ENCODE measurements at places on chromosomes 1 and 21. TPM values are rescaled to one million over a fixed set of nuclear protein-coding genes. Genes with fewer than 3 reads are reported as not detected.

DNA sequence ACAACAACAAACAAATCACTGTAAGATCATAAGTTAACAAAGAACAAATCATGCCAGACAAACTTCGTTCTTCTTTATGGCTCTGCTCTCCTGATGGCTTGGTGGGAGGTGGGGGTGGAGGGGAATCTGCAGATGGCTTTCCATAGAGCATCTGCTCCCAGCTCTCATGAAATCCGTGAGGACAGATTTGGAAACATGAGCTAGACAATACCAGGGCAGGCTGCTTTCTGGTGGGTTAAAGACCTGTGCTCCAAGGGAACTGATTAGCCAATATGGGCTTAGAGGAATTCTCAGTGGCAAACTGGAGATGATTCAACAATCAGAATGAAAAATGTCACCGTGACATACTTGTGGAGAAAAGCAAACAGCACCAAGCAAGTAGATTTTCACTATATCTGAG is 69.4 kb upstream of the TLR5 start:
- H3K27me3 ChIP-seq = no peaks in the 10 kb centered on the region
- no peak overlapping the region for H3K4me3 ChIP-seq
- no peaks in the 10 kb centered on the region for H3K36me3 ChIP-seq
- H3K27ac ChIP-seq = no peak overlapping the region
- H3K4me1 ChIP-seq = no peaks in the 10 kb centered on the region

- no peaks in the 10 kb centered on the region for H3K36me3 ChIP-seq
- H3K27ac ChIP-seq = no peak overlapping the region
- H3K4me1 ChIP-seq = no peaks in the 10 kb centered on the region
- no peak for DNase-seq
Observed at GRCh38 chr1:18960409-18960808, 3.9 kb upstream of the IFFO2 start.

GRCh38 chr1:40783001-40783905 is at the start of gene KCNQ4:
Gene KCNQ4, plus strand, starts transcription at chr1:40783787. Its CDS starts 307 bp downstream, at chr1:40784094.
- peak; percentile 84 for DNase-seq
- peaks cover 7% of the 10 kb centered on the region for H3K4me1 ChIP-seq
- peak within 1 kb of the TSS; percentile 68 for H3K4me3 ChIP-seq
- H3K36me3 ChIP-seq = no peaks in the 10 kb centered on the region
- H3K27ac ChIP-seq = no peak within 1 kb of the TSS

GRCh38 chr1:70790232-70790923 is 257.2 kb downstream of the PTGER3 start:
- no peak overlapping the region for H3K27ac ChIP-seq
- H3K4me1 ChIP-seq = no peaks in the 10 kb centered on the region
- H3K27me3 ChIP-seq = no peaks in the 10 kb centered on the region
- no peak for DNase-seq
- H3K36me3 ChIP-seq = no peaks in the 10 kb centered on the region
- H3K4me3 ChIP-seq = no peak overlapping the region

- H3K4me3 ChIP-seq = peak overlapping the region; percentile 85
- peak overlapping the region; percentile 85 for H3K27ac ChIP-seq
- H3K4me1 ChIP-seq = peaks cover 10% of the 10 kb centered on the region
- no peak for DNase-seq
Observed at GRCh38 chr1:171484760-171485374, 463 bp upstream of the PRRC2C start.

DNA sequence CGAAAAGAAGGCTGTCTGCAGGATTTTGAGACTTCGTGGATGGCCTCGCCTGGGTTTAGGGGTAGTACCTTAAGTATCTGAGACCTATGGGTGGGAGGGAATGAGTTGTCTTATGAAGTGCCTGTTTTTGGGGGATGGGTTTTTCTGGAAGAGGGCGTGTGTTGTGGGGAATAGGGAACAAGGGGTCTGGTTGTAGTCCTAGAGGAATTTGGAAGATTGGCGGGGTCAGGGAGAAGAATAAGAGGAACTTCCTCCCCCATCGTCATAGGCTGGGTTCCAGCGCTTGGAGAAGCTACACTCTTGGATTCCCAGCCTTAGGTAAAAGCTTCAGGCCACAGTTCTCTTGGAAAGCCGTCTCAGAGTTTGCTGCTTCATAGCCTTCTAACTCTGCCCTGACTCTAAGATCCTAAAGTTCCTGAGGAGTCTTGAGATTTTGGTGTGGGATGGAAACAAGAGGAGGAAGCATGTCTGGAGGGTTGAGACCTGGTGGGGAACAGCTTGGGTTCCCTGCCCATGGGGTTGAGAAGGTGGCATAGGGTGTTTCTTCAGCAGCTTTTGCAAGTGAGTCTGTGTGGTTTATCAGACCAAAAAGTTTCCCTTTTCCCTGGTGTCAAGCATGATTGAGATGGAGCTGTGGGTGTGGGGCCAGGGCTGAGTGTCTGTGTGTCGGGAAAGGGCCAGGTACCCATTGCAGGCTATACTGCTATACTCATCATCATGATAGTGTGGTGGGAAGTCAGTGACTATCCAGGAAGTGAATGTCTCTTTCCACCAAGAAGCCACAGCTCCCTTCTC is 1.8 kb downstream of the VANGL2 start:
- H3K4me3 ChIP-seq = peak overlapping the region; percentile 99
- peaks cover 60% of the 10 kb centered on the region for H3K4me1 ChIP-seq
- DNase-seq = no peak
- H3K27ac ChIP-seq = no peak overlapping the region

DNA sequence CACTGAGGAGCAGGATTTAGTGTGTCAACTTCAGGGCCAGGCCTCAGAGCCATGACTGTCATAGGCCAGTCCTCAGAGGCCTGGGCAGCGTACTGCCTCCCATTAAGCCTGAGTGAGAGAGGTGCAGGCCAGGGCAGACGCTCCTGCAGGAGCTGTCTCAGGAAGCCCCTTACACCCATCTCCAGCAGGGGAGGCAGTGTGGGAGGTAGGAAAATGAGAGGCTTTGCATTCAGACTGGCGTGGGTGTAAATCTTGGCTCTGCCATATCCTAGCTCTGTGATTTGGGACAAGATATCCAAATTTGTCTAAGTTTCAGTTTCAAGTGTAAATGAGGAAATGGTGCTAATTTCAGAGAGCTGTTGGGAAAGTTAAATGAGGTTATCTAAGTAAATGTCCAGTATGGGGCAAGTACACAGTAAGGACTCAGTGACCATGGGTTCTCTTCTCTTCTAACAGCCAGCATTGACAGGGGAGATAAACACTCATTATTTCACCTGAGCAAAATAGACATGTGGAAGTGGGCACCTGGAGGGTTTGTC is 184.1 kb downstream of the ZSCAN20 start:
- no peaks in the 10 kb centered on the region for H3K27me3 ChIP-seq
- H3K4me1 ChIP-seq = no peaks in the 10 kb centered on the region
- H3K36me3 ChIP-seq = no peaks in the 10 kb centered on the region
- no peak overlapping the region for H3K4me3 ChIP-seq
- DNase-seq = no peak
- no peak overlapping the region for H3K27ac ChIP-seq

- no peak for DNase-seq
- H3K4me1 ChIP-seq = peaks cover 10% of the 10 kb centered on the region
- no peaks in the 10 kb centered on the region for H3K36me3 ChIP-seq
- H3K4me3 ChIP-seq = no peak overlapping the region
- H3K27ac ChIP-seq = no peak overlapping the region
Observed at GRCh38 chr21:22125581-22125980, 1127.4 kb downstream of the NCAM2 start.

Gene AMY2B
- total RNA-seq = 1.3 TPM

DNA sequence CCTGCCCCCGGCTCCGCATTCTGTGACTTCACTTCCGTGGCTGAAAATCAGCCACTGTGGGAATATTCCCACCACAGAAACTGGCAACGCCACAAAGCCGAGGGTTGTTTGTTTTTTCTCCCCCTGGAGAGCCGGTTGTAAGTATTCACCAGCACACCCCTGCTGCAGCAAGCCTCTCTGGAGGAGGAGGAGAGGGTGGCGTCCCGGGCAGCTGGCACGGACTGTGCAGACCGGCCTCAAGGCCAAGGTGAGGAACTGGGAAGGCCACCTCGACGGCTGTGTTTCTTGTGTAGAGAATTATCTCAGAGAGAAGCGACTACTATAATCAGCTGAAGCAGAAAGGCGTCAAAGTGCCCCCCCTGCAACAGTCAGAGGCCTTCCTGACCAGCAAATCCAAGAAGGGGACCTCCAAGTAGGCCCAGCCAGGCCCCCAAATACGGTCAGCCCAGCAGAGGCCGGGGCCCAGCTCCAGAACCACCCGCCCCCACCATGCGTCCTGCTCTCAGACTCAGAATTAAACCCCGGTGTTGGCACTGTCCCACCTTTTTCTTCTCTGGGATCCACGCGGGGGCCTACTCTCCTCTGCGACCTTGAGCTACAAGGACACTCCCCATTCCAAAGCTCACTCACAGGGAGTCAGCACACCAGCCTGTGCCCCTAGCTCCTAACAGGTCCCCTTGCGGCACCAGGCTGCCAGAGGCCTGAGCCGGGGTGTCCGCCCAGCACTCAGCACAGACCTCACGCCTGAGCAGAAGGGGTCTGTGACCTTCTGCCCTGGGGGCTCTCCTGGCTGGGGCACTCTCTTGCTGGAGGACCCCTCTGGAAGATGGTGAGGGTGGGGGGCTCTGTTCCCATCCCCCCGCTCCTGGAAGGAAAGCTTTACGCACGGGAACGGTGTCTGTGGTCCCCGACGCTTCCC is 1.2 kb upstream of the SMIM1 start:
- DNase-seq = no peak
- H3K27ac ChIP-seq = no peak overlapping the region
- peaks cover 13% of the 10 kb centered on the region for H3K4me1 ChIP-seq
- no peaks in the 10 kb centered on the region for H3K27me3 ChIP-seq
- H3K36me3 ChIP-seq = no peaks in the 10 kb centered on the region
- peak overlapping the region; percentile 64 for H3K4me3 ChIP-seq

DNA sequence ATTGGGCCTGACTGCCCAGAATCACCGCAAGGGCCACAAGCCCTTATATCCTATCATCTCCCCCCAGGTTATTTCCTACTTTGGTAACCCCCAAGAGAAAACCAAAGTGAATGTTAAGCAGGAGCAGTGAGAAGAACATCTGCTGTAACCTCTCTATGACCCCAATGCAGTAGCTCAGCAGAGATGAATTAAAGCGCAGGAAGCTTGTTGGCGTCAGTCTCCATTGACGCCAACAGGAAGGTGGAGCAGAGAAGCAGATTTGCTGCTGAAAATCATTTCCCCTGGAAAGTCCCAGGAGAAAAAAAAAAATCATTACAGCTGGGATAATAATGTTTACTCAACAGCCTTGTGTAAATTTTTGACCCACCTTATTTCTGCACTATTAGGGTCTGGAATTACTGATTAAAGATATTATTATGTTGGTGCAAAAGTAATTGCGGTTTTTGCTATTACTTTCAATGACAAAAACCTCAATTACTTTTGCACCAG is 33.2 kb upstream of the FAM163A start:
- no peaks in the 10 kb centered on the region for H3K4me1 ChIP-seq
- H3K27me3 ChIP-seq = no peaks in the 10 kb centered on the region
- H3K36me3 ChIP-seq = no peaks in the 10 kb centered on the region
- no peak overlapping the region for H3K4me3 ChIP-seq

DNA sequence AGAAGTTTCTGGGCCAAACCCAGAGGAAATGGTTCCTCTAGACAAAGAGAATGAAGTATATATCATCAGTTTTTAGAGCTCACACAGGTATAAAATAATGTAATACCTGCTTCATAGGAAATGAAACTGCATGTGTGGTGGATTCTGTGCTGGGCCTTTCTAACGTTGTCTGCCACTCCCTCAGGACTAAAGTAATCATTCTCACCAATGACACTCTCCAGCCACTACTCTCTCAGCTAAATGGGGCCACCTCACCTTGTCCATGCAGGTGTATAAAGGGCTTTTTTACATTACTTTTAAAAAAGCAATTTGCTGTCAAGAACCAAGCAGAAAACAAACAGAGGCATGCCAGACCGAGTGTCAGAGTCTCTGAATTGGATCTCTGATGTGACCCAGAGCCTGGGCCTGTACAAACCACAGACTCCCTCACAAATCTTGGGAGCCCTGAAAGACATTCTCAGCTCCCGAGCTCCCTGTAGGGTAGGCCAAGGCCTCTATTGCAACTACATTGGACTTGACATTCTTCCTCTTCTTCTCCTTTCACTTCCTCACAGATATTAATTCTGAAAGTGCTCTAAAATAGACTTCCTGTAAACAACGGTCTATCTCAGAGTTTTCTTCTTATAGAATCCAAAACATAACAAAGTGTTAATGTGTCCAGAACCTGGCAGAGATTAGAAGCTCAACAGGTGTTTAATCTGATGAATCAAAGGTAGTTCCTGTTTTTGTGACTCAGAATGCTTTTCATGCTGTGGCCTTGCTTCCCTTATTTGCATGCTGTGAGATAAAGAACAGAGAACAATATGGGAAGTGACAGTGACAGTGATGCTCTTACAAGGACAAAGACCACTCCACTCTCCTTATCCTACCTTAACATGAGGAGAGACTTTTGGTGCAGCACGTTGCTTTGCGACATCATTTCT is 8.6 kb downstream of the AIM2 start:
- H3K4me1 ChIP-seq = no peaks in the 10 kb centered on the region
- no peaks in the 10 kb centered on the region for H3K27me3 ChIP-seq
- no peak for DNase-seq
- no peaks in the 10 kb centered on the region for H3K36me3 ChIP-seq

DNA sequence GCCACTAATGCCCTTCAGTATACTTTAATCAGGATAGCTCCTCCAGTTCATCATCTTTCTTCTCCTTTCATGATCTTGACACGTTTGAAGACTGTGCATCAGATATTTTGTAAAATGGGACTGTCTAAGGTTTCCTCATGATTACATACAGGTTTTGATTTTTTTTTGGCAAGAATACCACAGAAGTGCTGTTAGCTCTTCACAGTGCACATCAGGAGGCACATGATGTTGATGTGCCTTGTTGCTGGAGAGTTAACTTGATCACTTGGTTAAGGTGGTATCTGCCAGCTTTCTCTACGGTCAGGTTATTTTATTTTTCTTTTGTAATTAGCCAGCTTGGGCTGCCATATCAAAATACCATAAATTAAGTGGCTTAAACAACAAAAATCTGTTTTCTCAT is 128.6 kb upstream of the IVNS1ABP start:
- H3K4me3 ChIP-seq = no peak overlapping the region
- no peaks in the 10 kb centered on the region for H3K36me3 ChIP-seq
- H3K27me3 ChIP-seq = no peaks in the 10 kb centered on the region
- DNase-seq = no peak
- H3K4me1 ChIP-seq = no peaks in the 10 kb centered on the region

DNA sequence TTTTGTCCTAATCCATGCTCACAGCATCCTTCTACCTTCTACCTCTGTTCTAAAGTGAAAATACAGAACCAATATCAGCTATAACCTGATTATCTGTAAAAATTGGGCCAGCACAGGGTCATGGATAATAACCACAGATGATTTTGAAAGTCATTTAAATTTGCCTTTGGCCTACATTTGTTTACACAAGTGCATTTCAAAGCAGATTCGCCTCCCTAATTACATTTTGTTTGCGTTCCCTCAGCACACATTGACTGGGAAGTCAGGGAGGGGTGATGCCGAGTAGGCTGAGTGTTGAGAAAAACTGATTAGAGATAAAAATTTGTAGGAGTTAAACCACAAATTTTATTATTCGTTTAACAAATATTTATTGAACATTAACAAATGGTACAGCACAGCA is 19.2 kb upstream of the RGS8 start:
- H3K4me3 ChIP-seq = no peak overlapping the region
- no peak for DNase-seq
- H3K27ac ChIP-seq = no peak overlapping the region
- no peaks in the 10 kb centered on the region for H3K27me3 ChIP-seq
- H3K4me1 ChIP-seq = peaks cover 45% of the 10 kb centered on the region

GRCh38 chr1:87956750-87957149 is 628.1 kb downstream of the LMO4 start:
- H3K4me3 ChIP-seq = no peak overlapping the region
- no peaks in the 10 kb centered on the region for H3K36me3 ChIP-seq
- DNase-seq = no peak

GRCh38 chr1:114216431-114217173 is 62.9 kb upstream of the SYT6 start:
- no peak for DNase-seq
- H3K4me1 ChIP-seq = peaks cover 9% of the 10 kb centered on the region
- H3K4me3 ChIP-seq = no peak overlapping the region
- H3K27ac ChIP-seq = no peak overlapping the region
- no peaks in the 10 kb centered on the region for H3K36me3 ChIP-seq
- H3K27me3 ChIP-seq = peaks cover 7% of the 10 kb centered on the region

Gene SLFNL1
- total RNA-seq = 0.14 TPM

Measured in GM23338 (cell line).